CD4-positive, alpha-beta T cell (primary cell): ENCODE measurements at places on chromosomes 4 and X.
A peak's percentile ranks its signal among the peaks of the same experiment; 100 is the strongest.

DNA sequence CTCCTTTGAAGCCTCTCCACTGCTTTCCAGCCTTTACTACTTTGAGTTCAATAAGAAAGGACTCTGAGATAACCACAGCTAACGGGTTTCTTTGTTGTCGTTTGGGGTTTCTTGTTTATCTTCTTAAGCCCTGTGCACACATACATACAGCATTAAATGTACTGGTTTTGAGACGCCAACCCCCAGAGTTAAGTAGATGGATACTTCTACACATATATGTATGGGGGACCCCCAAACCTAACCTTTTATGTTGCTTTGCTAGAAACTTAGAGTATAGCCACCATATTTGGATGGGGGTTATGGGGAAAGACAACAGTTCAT, 697 bp downstream of the CEP135 start:
- DNase-seq: no peak

- DNase-seq: no peak
Observed at GRCh38 chrX:97876697-97877407, 993.1 kb downstream of the RPA4 start.

DNA sequence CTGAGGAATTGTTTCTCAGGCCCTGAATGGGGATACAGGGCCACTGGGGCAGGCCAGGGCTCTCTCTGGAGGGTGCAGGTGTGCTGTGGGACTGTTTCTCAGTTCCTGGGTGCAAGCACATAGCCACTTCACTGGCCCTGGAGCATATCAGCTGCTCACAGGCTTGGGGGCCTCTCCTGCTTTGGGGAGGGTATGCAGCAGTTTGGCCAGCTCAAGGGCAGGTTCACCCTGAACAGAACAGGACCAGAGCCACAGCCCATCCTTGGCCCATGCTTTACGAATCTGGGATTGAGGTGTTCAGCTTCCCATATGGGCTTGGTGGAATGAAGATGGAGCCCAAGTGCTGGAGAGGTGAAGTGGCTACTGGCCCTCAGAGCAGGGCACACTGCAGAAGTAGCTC, 186.5 kb downstream of the FBXO8 start:
- no peak for DNase-seq

- DNase-seq: no peak
Observed at GRCh38 chr4:145818011-145818410, 120.6 kb downstream of the ZNF827 start.

DNA sequence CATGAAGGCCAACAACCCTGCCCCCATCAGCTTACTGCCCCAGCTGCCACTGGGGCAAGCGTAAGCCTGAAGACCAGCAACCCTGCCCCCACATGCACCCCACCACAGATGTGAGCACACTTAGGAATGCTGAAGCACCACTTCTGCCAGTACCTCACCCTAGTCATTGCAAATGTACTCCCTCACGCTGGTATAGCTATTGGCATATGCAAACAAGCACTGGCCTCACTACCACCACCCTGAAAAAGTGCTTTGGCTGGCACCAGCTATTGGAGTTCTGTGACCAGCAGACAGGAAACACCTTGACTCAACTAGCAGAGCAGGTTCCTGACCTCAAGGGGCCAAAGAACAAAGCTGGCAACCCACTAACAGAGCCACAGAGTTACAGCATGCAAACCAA, 534.4 kb upstream of the POU3F4 start:
- no peak for DNase-seq

GRCh38 chrX:50691820-50692219, 122.2 kb downstream of the SHROOM4 start:
- DNase-seq: no peak

DNA sequence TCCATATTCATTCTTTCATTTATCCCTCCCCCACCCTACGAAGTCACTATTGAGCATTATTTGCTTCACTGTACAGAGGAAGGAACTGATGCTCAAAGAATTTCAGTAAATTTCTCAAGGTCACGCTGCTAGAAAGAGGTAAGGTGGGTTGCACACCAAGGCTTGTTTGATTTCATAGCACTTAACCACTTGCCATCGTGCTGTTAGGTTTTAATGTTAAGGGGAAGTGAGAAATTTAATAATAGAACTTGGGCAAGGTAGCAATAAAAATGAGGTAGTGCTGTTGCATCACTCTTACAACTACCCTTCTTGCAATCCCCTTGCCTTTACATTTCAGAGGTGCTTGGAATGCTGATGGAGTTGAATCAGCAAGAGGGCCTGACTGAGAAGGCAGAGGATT, 343.1 kb downstream of the MID1IP1 start:
- DNase-seq: no peak

DNA sequence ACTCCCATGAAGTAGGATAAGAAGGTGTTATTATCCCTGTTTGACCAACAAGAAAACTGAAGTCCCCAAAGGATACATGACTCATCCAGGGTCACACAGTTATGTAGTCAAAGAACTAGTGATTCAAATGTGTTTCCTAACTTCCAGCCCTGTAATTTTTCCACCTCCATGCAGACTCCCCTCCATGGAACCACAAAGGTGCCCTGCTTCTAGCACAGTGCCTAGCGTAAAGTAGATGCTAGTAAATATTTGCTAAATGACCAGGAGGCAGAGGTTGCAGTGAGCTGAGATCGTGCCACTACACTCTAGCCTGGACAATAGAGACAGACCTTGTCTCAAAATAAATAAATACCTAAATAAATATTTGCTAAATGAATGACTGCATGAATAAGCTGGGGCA, 55.8 kb downstream of the FRMPD3 start:
- DNase-seq: no peak

GRCh38 chrX:11899091-11899490, 141.1 kb downstream of the MSL3 start:
- DNase-seq: no peak

- DNase-seq: no peak
Observed at GRCh38 chrX:150482537-150483206, 85.7 kb upstream of the MTM1 start.

DNA sequence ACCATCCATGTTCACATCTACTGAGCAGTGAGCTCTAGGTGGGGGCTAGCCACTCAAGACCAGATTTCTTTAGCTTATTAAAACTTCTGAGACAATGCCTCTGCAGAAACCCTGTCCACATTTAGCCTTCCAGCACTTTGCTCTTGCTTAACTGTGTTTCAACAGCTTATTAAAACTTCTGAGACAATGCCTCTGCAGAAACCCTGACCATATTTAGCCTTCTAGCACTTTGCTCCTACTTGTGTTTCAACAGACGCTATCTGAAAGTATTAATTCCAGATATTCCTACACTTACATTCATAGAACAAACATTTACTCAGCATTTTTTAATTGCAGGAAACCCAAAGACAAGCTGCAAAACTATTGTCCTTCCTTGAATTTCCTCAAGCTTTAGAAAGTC, 91.9 kb downstream of the SEL1L3 start:
- no peak for DNase-seq

DNA sequence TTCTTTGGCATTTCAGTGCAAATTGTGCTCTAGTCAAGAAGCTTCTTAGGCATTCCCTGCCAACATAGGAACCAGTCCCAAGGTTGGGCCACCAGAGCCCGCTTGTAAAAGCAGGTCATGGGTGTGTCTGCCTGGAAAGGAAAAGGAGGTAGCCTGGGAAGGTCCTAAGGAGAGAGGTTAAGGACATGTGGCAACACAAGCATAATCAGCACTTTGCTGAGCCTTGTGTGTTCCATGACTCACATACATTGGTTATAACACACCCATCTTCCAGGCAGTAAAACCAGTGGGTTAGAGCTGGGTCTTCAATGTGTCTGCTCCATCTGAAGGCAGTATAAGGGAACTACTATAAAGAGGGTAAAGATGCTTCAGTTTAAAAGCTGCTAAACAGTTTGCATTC, 165.0 kb downstream of the FHIP1A start:
- DNase-seq: no peak

GRCh38 chr4:25929298-25929686, 15.3 kb downstream of the SMIM20 start:
- DNase-seq: no peak

DNA sequence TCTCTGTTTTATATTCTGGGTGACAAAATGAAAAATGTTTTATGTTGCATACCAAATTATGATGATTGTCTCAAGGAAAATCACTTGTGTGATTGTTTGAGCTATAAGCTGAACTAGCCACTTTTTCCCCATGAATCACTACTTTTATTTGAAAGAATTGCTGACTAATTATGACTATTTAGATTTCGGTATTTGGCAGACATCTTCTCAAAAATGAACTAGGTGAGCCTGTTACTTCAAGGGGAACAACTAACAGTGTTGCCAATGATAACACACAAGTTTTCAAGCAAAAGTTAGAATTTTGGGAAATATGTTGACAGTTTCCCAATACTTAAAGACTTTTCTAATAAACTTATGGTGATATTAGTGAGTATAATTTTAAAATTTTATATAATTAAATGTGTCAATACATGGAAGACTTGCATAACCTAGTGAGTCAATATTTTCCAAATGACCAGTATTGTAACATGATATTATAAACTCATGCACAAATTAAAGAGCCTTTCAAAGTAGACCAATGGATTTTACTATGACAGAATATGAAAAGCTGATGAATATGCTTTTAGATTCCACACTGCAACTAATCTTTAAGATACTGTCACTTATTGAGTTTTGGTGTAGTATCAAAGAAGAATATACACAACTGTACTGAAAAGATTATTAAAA, 187.7 kb upstream of the GATB start:
- DNase-seq: no peak

- no peak for DNase-seq
Observed at GRCh38 chr4:52241916-52242315, 190.8 kb downstream of the SPATA18 start.

- no peak for DNase-seq
Observed at GRCh38 chr4:22356987-22357596, 158.8 kb downstream of the ADGRA3 start.

DNA sequence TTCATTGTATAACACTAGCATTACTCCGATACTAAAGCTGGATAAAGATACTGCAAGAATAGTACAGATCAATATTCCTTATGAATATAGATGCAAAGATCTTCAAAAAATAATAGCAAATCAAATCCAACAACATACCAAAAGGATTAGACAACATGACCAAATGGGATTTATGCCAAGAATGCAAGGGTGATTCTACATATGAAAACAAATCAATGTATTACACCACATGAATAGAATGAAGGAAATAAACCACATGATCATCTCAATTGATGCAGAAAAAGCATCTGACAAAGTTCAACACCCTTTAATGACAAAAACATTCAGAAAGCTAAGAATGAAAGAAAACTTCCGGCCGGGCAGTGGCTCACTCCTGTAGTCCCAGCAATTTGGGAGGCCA, 42.8 kb downstream of the CUL4B start:
- DNase-seq: no peak

GRCh38 chr4:65007841-65008439, 598.7 kb upstream of the TECRL start:
- DNase-seq: no peak

GRCh38 chr4:138317175-138317748, 75.1 kb upstream of the SLC7A11 start:
- DNase-seq: no peak

DNA sequence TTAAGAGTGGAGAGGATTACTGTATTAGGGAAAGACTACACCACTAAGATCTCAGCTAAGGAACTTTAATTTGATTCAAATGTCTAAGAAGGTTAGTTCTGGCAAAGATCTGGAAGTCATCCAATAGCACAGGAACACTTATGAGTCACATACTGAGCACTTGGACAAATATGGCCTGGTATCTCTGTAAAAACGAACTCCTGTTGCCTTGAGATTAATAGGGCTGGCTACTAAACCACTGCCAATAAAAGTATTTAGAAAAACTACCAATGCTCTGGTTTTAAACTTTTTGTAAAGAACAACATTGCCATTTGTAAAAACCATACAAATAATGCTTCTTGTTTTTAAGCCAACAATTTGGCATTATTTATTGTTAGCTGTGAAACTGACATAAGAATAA, 70.5 kb downstream of the SEC24D start:
- DNase-seq: no peak

DNA sequence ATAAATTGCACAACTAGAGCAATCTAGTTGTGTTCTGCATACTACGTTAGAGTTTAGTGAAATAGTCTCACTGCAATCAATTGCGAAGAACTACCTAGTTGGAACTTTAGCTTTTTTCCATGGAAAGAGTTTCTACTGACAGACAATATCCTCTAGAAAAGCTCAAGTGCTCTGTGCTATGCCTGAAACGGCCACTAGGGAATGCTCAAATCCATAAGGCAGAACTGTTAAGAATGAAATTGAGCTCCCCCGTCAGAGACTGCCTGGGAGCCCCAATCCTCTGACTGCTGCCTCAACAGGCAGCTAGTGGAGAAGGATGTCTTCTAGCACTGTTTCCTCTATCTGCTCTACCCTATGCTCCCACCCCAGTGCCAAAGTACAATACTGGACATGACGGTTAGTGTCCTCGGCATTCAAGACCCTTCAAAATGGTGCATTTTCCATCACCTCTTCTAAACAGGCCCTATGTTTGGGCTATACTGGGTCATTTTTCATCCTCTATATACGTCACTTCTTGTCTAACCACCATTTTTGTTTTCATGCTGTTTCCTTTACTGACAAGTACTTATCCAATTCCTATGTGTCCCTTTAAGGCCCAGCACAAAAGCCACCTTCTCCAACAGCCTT, 35.3 kb downstream of the FRMD7 start:
- DNase-seq: peak; percentile 21

DNA sequence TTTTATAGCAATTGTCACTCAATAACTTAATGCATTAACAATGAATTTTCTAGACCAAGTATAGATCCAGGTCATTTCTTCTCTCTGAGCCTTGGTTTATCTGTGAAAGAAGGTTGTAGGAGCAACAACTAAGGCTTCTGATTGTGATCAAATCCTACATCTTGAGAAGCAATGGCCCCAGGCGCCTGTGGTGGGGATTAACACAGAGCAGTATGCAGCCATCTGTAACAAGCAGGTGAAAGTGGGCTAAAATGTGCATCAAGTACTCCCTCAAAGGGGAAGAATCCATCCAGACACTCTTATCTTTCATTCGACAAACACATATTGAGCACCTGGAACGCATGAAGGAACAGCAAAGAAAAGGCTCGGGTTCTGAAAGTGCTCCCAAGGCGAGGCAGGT, 19.1 kb upstream of the SETD7 start:
- DNase-seq: no peak

DNA sequence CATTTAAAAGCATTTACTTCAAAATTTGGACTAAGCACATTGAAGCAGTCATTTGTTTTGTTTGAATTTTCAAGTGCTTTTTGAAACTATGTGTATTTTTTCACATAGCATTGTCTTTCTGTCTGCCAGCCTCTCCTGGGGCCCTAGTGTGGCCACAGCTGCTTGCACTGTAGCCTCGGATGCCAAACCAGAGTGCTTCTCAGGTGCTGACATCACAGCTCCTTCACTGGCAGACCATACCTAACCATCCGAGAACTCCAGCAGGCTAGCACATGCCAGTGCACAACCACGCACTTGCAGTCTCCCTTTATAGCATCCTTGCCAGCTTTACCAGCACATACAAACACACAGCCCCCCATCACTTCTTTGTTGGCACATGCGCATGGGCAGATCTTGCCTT, 1019.7 kb downstream of the STPG2 start:
- DNase-seq: no peak

- DNase-seq: no peak
Observed at GRCh38 chr4:4491396-4491893, 50.4 kb downstream of the STX18 start.
